ENCODE measurements at places on chromosomes 2 and 18. TPM values are rescaled to one million over a fixed set of nuclear protein-coding genes. Genes with fewer than 3 reads are reported as not detected.

FBXO36 gene
- 3.5 TPM for total RNA-seq

CPO gene
- 0.33 TPM for total RNA-seq

DIS3L2 gene
- total RNA-seq, result 23.9 TPM

TTN gene
- 20.2 TPM for total RNA-seq

KIAA1328 gene
- total RNA-seq, result 12.5 TPM

CETN1 gene
- not detected for total RNA-seq

TANC1 gene
- total RNA-seq, result 62.7 TPM

KCNF1 gene
- total RNA-seq, result 0.16 TPM

IL36RN gene
- total RNA-seq, result not detected

DNAJC27 gene
- total RNA-seq, result 12.5 TPM

UGT1A6 gene
- not detected for total RNA-seq

FEV gene
- not detected for total RNA-seq

- H3K4me3 ChIP-seq, result no peak overlapping the region
- no peak overlapping the region for H3K27ac ChIP-seq
- no peaks in the 10 kb centered on the region for H3K27me3 ChIP-seq
- H3K4me1 ChIP-seq, result peaks cover 23% of the 10 kb centered on the region
- H3K36me3 ChIP-seq, result no peaks in the 10 kb centered on the region
Measured at GRCh38 chr18:12291690-12292089, 16.4 kb upstream of the TUBB6 start.

- no peaks in the 10 kb centered on the region for H3K27me3 ChIP-seq
- no peaks in the 10 kb centered on the region for H3K36me3 ChIP-seq
- peaks cover 7% of the 10 kb centered on the region for H3K4me1 ChIP-seq
- H3K27ac ChIP-seq, result no peak overlapping the region
- DNase-seq, result no peak
Measured at GRCh38 chr18:49162226-49162864, 211.6 kb upstream of the SMAD7 start.

DNA sequence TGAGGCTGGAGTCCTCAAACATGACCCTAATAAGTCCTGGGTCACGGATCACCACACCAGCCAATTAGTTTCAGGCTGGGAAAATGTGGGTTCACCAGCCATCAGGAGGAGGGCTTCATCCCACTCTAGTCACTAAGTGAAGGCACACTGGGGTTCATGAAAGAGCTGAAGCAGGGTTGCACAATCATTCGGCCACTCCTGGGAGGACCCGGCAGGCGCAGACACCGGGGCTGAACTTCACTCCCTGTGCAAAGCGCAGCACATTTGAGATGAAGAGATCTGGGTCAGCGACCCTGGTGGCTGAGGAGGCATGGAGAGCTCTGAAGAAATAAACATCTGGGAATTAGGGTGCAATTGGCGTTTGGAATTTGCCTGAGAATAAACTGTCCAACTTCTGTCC is 684.4 kb upstream of the SALL3 start:
- no peaks in the 10 kb centered on the region for H3K4me1 ChIP-seq
- H3K4me3 ChIP-seq, result no peak overlapping the region
- no peaks in the 10 kb centered on the region for H3K27me3 ChIP-seq
- H3K27ac ChIP-seq, result no peak overlapping the region

GRCh38 chr2:80303006-80303908 is 1.3 kb downstream of the LRRTM1 start:
- no peak overlapping the region for H3K27ac ChIP-seq
- H3K36me3 ChIP-seq, result no peaks in the 10 kb centered on the region
- no peak for DNase-seq
- peak overlapping the region; percentile 48 for H3K4me3 ChIP-seq
- H3K27me3 ChIP-seq, result peaks cover 19% of the 10 kb centered on the region

- H3K4me1 ChIP-seq, result no peaks in the 10 kb centered on the region
- no peaks in the 10 kb centered on the region for H3K27me3 ChIP-seq
- no peak overlapping the region for H3K27ac ChIP-seq
- H3K36me3 ChIP-seq, result no peaks in the 10 kb centered on the region
- DNase-seq, result no peak
Measured at GRCh38 chr2:166361351-166362153, 14.2 kb downstream of the SCN9A start.

- DNase-seq, result no peak
- no peaks in the 10 kb centered on the region for H3K27me3 ChIP-seq
- H3K27ac ChIP-seq, result no peak overlapping the region
- no peaks in the 10 kb centered on the region for H3K4me1 ChIP-seq
- no peaks in the 10 kb centered on the region for H3K36me3 ChIP-seq
Measured at GRCh38 chr2:3839476-3839875, 136.1 kb downstream of the DCDC2C start.

GRCh38 chr18:44098551-44099098 is 582.1 kb upstream of the SETBP1 start:
- no peak overlapping the region for H3K4me3 ChIP-seq
- H3K4me1 ChIP-seq, result peaks cover 3% of the 10 kb centered on the region

GRCh38 chr2:119433636-119434327 is 2.1 kb downstream of the TMEM37 start:
- H3K4me1 ChIP-seq, result no peaks in the 10 kb centered on the region
- DNase-seq, result no peak
- H3K36me3 ChIP-seq, result no peaks in the 10 kb centered on the region
- H3K4me3 ChIP-seq, result no peak overlapping the region

- H3K4me1 ChIP-seq, result peaks cover 14% of the 10 kb centered on the region
- H3K36me3 ChIP-seq, result no peaks in the 10 kb centered on the region
- H3K27me3 ChIP-seq, result no peaks in the 10 kb centered on the region
- H3K4me3 ChIP-seq, result no peak overlapping the region
Measured at GRCh38 chr2:119301413-119301812, 65.2 kb downstream of the C2orf76 start.

DNA sequence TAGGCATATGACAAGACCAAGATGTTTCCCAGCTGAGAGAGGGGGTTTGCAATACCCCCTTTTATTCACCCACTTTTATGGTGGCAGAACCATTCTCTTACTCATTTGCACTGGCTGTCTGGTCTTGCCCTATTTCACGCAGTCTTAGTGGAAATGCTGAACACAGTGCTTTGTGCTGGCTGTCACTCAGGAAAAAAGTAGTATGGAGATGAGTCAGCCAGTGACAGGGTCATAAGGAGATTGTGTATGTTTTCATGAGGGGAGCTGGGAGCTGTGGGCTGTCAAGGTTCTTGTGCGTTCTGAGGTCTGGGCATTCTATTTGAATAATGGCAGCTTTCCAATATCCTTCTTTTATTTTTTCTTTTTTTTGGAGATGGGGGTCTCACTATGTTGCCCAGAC is 10.9 kb upstream of the CNRIP1 start:
- H3K27ac ChIP-seq, result no peak overlapping the region
- H3K4me3 ChIP-seq, result no peak overlapping the region
- peaks cover 7% of the 10 kb centered on the region for H3K27me3 ChIP-seq
- no peaks in the 10 kb centered on the region for H3K4me1 ChIP-seq
- DNase-seq, result no peak

DNA sequence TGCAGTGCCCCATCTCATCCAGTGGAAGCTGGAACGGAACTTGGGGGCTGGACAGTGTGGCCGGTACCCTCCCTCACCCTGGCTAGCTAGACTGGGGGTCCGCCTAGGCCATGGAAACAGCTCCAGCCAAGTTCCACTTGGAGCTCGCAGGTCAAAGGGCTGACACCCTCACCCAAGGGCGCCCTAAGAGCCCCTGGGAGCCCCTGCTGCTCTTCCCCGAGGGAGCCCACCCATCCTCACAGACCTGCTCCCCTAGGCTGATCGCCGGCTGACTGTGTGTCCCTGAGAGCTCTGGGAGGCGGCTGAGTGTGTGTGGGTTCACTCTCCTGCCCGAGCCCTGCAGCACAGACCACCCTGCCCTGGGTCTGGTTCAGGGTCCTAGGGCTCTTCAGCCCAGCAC is 118.2 kb upstream of the OTOS start:
- no peaks in the 10 kb centered on the region for H3K27me3 ChIP-seq
- no peak overlapping the region for H3K4me3 ChIP-seq
- H3K4me1 ChIP-seq, result no peaks in the 10 kb centered on the region
- H3K27ac ChIP-seq, result peak overlapping the region; percentile 69

DNA sequence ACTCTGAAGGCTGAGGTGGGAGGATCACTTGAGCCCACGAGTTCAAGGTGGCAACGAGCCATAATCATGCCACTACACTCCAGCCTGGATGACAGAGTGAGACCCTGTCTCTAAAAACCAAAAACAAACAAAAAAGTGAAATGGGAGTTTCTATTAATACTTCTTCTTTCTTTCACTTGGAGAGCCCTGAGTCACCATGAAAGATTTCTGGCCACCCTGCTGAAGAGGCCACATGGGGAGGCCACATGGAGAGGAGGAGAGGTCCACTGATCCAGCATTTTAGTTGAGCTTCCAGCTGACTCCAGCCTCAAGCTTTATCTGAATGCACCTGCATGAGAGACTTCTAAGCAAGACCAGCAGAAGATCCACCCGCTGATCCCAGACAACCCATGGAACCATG is 74.2 kb upstream of the LAPTM4A start:
- no peaks in the 10 kb centered on the region for H3K36me3 ChIP-seq
- no peaks in the 10 kb centered on the region for H3K27me3 ChIP-seq
- no peak overlapping the region for H3K4me3 ChIP-seq
- no peak for DNase-seq

GRCh38 chr2:137842952-137843351 is 121.3 kb upstream of the HNMT start:
- H3K27ac ChIP-seq, result no peak overlapping the region
- no peak overlapping the region for H3K4me3 ChIP-seq
- no peaks in the 10 kb centered on the region for H3K27me3 ChIP-seq
- no peak for DNase-seq

DNA sequence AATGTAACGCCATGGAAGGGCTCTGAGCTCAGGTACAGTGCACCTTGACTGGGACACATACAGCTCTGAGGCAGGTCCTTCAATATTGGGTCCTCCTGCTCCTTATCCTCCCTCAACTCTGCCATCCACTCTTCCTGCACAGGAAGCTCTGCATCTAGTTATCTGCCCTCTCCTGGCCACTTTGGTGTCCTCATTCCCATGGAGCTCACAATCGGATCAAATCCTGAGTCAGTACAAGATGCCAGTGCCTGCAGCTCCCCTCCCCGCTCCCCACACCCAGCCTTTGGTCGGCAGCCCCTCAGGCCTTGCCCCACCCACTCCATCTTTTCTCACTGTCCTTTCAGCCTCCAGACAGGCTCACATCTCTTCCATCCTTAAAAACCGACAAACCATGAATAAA is 58.0 kb downstream of the LRRFIP1 start:
- peaks cover 52% of the 10 kb centered on the region for H3K4me1 ChIP-seq
- H3K4me3 ChIP-seq, result no peak overlapping the region
- peak; percentile 40 for DNase-seq
- no peaks in the 10 kb centered on the region for H3K36me3 ChIP-seq

- DNase-seq, result peak; percentile 90
- H3K4me1 ChIP-seq, result peaks cover 20% of the 10 kb centered on the region
- H3K27ac ChIP-seq, result peak within 1 kb of the TSS; percentile 69
- H3K4me3 ChIP-seq, result peak within 1 kb of the TSS; percentile 36
- H3K27me3 ChIP-seq, result peaks cover 53% of the 10 kb centered on the region
- no peaks in the 10 kb centered on the region for H3K36me3 ChIP-seq
Measured at GRCh38 chr18:2846636-2847316, at the start of gene EMILIN2. EMILIN2 (plus strand) TSS chr18:2847006; CDS start chr18:2847189, 183 bp downstream.

DNA sequence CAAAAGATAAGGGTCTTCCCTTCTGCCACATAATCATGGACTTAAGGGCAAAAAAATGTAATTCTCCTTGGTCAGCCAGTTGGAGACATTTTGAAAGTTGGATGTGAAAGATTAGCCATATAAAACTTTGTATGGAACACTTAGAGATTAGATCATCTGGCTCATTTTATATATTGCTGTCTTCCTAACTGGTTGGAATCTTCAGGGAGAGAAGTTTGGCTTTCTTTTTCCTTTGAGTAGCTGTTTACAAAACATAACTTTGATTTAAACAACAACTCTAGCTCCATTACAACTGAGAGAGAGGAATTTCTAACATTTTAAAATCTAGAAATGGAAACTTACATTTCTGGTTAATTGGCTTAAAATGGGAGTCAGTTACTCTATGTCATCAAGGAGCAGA is 132.7 kb downstream of the RDH14 start:
- no peaks in the 10 kb centered on the region for H3K4me1 ChIP-seq
- H3K27ac ChIP-seq, result no peak overlapping the region
- no peaks in the 10 kb centered on the region for H3K27me3 ChIP-seq
- no peak overlapping the region for H3K4me3 ChIP-seq
- no peak for DNase-seq

- H3K36me3 ChIP-seq, result no peaks in the 10 kb centered on the region
- H3K27me3 ChIP-seq, result no peaks in the 10 kb centered on the region
- DNase-seq, result no peak
- no peak overlapping the region for H3K4me3 ChIP-seq
- H3K27ac ChIP-seq, result no peak overlapping the region
Measured at GRCh38 chr18:77547757-77548156, 298.1 kb downstream of the GALR1 start.

GRCh38 chr2:75545387-75545786 is 15.4 kb downstream of the EVA1A start:
- H3K4me3 ChIP-seq, result no peak overlapping the region
- H3K4me1 ChIP-seq, result no peaks in the 10 kb centered on the region
- H3K27ac ChIP-seq, result no peak overlapping the region

GRCh38 chr18:49613141-49613640 is 51.3 kb downstream of the LIPG start:
- H3K27ac ChIP-seq, result no peak overlapping the region
- H3K4me1 ChIP-seq, result peaks cover 12% of the 10 kb centered on the region
- DNase-seq, result no peak
- no peaks in the 10 kb centered on the region for H3K27me3 ChIP-seq

- H3K36me3 ChIP-seq, result no peaks in the 10 kb centered on the region
- H3K27me3 ChIP-seq, result no peaks in the 10 kb centered on the region
- no peak for DNase-seq
- no peak overlapping the region for H3K27ac ChIP-seq
Measured at GRCh38 chr2:134883552-134884293, 34.9 kb upstream of the CCNT2 start.

DNA sequence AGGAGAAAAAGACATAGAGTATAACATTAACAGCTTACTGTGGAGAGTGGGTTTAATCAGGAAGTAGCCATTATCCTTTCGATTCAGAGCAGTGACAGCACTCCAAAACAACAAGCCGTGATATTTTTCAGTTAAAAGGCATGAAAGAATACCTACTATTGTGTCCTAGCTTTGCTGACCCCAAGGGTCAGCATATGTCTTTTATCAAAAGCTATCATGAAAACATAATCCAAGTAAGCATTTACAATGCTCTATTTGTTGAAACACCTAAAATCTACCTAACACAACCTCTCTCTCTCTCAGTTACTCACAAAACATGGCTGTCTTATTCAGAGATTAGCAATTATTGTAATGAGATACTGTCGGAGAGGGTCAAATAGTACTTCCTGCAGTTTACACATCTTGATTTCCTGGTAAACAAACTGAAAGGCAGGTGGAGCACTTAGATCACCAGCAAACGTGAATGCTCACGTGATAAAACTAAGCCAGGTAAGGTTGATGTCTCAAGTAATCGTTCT is 100.0 kb downstream of the BAZ2B start:
- H3K36me3 ChIP-seq, result no peaks in the 10 kb centered on the region
- no peaks in the 10 kb centered on the region for H3K27me3 ChIP-seq
- peaks cover 61% of the 10 kb centered on the region for H3K4me1 ChIP-seq
- H3K27ac ChIP-seq, result peak overlapping the region; percentile 31
- peak overlapping the region; percentile 31 for H3K4me3 ChIP-seq

GRCh38 chr18:23949863-23950262 is 64.7 kb upstream of the TTC39C start:
- no peak overlapping the region for H3K27ac ChIP-seq
- H3K4me1 ChIP-seq, result no peaks in the 10 kb centered on the region
- DNase-seq, result no peak
- H3K27me3 ChIP-seq, result no peaks in the 10 kb centered on the region
- H3K36me3 ChIP-seq, result no peaks in the 10 kb centered on the region
- no peak overlapping the region for H3K4me3 ChIP-seq

Measured in sigmoid colon (tissue), 7 donors.